ENCODE measurements at places on chromosomes 11 and 22.

DNA sequence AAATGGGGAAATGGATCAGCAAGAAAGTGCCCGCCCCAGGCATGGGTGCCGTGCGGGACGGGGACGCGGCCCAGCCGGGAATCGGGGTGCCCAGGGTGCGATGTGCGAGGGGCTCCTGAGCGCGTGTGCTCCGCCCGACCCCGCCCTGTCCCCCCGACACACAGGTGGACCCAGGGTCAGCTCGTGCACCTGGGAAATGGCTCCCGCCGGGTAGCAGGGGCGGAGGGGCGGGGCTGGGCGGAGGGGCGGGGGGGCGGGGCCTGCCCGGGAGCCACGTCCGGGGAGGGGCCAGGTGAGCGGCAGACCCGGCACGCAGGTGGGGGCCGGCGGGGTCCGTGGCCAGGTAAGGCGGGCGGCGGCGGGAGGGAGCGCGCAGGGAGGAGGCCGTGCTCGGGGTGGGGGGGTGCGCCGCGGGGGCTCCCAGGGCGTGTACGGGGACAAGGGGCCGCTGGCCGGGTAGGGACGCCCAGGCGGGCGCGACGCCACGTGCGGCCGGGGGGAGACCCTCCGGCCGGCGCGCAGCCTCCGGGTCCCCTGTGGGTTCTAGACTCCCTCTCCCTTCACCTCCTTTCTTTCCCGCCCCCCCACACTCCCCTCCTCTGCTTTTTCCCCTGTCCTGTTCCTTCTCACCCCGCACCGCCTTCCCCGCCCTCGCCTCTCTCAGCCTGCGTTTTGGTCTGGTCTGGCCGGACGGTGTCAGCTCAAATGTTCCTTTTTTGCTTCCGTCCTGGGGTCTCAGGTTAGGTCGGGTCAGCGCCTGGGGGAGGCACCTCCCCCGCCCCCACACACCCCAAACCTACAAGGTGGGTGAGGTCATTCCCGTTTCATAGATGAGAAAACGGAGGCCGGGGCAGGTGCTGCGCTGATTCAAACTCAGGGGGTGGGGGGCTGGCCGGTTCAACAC lies at the start of gene ARHGAP8:
Gene ARHGAP8, plus strand, starts transcription at position 291 of the 904 bp plus-strand sequence. CDS start 33,953 bp downstream, outside the sequence.
- DNase-seq, result no peak

DNA sequence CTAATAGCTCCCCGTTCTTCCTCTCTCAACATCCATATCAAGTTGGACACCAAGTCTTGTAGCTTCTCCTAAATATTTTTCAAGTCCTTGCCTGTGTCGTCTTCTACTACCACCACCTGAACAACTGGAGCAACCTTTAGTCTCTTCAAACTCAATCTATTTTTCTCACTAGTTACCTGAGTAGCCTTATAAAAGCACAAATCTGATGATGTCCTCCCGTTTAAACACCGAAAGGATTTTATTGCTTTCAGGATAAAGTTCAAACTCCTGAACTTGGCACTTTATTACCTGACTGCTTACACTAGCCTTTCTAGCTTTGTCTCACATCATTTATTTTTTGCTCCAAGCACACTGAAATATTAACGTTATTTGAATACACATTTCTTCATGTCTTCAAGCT lies 1.3 kb upstream of the PAK1 start:
- no peak for DNase-seq

DNA sequence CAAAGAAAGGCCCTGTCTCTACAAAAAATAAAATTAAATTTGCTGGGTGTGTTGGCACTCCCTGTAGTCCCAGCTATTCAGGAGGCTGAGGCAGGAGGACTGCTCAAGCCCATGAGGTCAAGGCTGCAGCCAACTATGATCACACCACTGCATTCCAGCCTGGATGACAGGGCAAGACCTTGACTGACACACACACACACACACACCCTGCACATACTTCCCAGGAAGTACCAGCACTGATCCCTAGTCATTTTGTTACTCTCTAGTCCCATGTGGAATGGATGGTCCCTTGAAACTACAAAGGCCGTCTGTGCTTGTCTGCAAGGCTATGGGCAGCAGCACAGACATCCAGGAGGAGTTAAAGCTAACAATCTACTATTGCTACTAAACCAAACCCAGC lies 59.7 kb upstream of the CYP2D6 start:
- DNase-seq, result no peak

DNA sequence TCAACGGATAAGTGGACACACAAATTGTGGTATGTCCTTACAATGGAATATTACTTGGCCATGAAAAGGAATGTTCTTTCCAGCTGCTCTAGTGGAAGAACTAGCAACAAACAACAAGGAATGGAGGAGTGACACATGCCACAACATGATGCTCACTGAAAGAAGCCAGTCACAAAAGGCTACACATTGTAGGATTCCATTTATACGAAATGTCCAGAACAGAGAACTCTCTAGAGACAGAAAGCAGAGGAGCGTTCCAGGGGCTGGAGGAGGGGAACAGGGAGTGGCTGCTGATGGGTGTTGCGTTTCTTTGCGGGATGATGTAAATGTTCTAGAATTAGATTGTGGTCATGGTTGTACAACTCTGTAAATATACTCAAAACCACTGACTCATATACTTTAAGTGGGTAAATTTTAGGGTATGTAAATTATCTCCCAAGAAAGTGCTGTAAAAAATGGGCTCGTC lies 32.4 kb upstream of the PDGFB start:
- no peak for DNase-seq

DNA sequence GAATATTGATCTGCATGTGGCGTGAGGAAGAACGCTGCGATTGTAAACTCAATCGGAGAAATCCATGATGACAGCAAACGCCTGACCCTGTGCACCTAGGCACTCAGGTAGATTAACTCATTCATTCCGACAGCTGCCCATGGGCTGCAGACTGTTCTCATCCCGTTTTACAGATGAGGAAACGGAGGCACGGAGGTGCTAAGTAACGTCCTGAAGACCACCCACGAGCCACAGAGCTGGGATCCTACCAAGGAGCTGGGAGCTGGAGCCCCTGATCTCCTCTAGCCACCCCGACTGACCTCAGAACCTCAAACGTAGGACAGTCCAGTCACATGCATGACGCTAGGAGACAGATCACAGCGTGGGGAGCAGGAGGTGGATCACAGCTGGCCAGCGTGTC lies 1092.7 kb downstream of the BRD1 start:
- DNase-seq, result no peak

GRCh38 chr11:31141789-31142188 lies 227.8 kb downstream of the DCDC1 start:
- DNase-seq, result no peak

DNA sequence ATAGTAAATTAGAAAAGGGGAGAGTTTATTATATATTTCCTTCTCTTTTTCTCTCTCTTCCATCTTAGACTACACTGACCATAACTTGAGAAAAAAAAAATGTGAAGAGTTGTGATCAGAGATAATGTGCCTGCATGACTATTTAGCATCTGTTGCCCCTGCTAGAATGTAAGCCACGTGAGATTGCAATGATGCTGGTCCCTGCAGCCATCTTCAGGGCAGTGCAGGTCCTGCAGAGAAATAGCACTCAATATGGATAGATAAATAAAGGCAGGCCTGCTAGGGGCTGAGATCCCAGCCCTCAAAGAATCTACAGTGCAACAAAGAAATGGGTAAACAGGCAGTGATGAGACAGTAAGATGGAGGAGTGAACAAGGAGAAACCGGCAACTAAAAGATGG lies 7.8 kb upstream of the DKK3 start:
- no peak for DNase-seq

DNA sequence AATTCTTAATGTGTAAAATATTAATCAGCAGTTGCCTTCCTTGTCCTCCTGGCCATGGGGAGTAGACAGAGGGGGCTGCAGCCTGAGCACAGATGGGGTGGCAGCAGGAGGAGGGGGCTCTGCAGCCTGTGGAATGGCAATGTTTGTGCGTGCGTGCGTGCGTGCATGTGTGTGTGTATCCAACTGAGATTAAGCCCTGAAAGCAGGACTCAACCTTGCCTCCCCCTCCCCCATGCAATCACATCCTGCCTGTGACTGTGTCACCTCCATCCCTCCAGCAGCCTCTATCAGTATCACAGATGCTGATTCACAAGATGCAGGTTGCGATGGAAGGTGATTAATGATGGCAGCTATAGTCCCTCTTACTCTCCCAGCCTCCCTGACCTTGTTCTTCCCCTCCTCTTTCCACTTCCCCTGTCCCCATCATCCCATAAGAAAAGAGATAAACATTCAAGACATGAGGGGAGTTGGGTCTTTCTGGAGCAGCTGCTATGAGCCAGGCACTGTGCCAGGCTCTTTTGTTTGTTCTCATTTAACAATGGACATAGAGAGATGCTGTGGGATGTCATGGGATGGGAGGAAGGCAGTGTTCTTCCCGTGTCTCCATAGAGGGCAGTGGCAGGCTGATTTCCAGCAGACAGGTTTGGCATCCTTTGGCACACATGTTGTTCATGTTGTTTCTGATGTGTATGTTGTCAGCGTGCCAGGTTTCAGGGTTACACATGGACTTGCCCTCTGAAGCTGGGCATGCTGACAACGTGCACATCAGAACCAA lies 43.8 kb upstream of the NECTIN1 start:
- no peak for DNase-seq

- DNase-seq, result no peak
These were observed 30.0 kb upstream of the ARFGAP3 start for GRCh38 chr22:42887120-42887519.

GRCh38 chr11:71236836-71237475 lies 15.4 kb downstream of the SHANK2 start:
- DNase-seq, result no peak

DNA sequence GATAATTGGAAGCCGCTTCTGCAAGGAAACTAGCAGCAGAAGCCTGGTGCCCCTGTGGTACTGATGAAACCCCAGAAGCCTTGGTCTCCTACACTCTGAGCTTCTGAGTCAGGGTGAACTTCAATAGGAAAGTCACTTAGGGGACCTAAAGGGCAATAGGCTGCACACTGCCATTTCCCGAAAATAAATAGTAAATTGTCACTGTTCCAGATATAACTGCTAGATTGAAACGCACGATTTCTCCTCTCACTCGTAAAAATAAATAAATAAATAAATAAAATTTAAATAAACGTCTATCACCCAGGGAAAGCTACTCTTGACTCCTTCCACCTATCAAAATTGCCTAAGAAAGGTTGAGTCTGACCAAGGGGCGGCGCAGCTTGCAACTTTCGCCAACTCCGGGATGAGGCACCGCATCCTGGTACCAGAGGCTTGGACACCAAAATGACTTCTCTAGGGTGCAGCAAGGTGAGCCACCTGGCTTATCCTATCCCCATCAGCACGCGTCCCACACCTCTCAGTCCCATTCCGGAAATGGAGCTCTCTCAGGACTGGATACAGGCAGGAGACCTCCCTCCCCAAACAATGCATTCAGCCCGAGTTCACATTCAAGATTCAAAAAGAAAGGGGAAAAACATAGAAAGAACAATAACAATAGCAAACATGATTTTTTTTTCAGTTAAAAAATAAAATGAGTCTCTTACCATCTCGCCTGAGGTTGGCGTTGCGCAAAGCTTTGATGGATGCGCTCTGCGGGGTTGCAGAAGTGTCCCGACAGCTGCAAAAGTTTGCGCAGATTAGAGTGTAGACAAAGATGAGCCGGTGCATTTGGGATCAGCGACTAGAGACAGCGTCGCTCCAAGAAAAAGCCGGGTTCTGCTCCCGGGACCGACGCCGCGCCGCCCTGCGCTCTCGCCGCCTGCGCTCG lies 583 bp downstream of the PDGFD start:
- DNase-seq, result no peak

- no peak for DNase-seq
These were observed 796.3 kb upstream of the RAG2 start for GRCh38 chr11:37394236-37394870.

- no peak for DNase-seq
These were observed 221.1 kb upstream of the NARS2 start for GRCh38 chr11:78795621-78796261.

DNA sequence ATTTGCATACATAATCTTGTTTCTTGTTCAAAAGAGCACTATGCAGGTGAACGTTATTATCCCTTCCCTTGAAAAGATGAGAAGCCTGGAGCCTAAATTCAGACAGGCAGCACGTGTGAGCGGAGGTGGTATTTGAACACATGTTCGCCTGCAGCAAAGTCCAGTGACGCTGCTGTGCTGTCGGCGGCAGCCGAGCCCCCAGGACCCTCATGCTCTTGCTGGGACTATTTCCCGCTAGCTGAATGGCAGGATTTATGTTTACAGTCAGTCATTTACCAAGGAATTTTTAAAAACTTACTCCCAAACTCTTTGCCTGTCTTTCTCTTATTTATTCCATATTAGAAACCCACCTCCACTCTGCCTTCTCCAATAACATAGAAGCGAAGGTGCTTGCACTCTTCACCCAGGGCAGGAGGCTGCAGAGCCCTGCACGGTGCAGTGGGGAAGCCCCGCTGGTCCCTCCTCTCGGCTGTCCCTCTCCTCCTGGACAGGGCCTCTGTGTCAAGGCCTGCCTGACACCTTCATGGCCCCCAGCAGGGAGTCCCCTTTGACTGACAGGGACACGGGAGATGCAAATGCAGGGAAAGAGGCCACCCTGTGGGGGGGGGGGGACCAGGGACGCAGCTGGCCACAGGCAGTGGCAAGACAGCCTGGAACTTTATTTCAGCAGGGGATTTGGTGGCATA lies 528.5 kb upstream of the B3GAT1 start:
- no peak for DNase-seq

DNA sequence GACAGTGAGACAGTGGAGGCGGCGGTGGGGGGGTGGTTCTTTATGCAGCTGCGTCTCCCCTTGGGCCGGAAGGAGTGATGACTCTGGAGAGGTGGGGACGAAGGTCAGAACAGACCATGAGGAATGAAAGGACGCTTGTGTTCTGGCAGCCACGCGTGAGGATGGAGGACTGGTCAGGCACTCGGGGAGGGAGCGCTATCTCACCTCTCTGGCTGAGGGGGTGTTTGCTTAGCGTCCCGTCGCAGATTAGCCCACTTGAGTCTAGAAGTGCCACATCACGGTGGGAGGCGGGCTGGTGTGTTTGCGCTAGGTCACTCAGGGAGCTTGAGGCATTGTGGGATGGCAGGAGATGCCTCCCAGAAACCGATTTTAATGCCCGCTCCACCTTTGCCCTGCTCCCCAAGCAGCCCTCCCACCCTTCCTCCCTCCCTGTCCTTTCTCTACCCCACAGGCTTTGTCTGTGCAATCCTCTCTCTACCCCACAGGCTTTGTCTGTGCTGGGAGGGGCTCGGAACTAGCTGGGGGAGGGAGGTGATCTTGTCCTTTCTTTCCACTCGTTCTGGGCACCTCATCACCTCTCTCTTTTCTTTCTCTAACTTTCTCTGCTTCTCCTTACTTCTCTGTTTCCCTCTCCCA lies 97.8 kb downstream of the PKNOX2 start:
- DNase-seq, result no peak

GRCh38 chr11:110919241-110919922 lies 207.1 kb upstream of the ARHGAP20 start:
- DNase-seq, result no peak
